ENCODE measurements at places on chromosomes 13 and 19. TPM values are rescaled to one million over a fixed set of nuclear protein-coding genes. Genes with fewer than 3 reads are reported as not detected.
A peak's percentile ranks its signal among the peaks of the same experiment; 100 is the strongest.

GRCh38 chr13:99356262-99357091 lies 49.3 kb upstream of the GPR183 start:
- peaks cover 10% of the 10 kb centered on the region for H3K36me3 ChIP-seq
- H3K27ac ChIP-seq = peak overlapping the region; percentile 96
- no peaks in the 10 kb centered on the region for H3K27me3 ChIP-seq
- peak overlapping the region; percentile 49 for H3K4me3 ChIP-seq
- DNase-seq = no peak

The SERTAD1 gene
- total RNA-seq = 14.8 TPM

The TMPRSS9 gene
- 0.15 TPM for total RNA-seq

GRCh38 chr19:35063940-35064818 lies 22.7 kb downstream of the HPN start:
- H3K27ac ChIP-seq = no peak overlapping the region
- H3K4me3 ChIP-seq = no peak overlapping the region
- DNase-seq = no peak
- H3K36me3 ChIP-seq = no peaks in the 10 kb centered on the region

GRCh38 chr13:35784286-35784951 lies 307.9 kb upstream of the MAB21L1 start:
- H3K27me3 ChIP-seq = no peaks in the 10 kb centered on the region
- no peak overlapping the region for H3K27ac ChIP-seq
- H3K4me1 ChIP-seq = no peaks in the 10 kb centered on the region
- H3K4me3 ChIP-seq = no peak overlapping the region
- DNase-seq = no peak
- no peaks in the 10 kb centered on the region for H3K36me3 ChIP-seq

GRCh38 chr19:43664018-43664417 lies 6.0 kb downstream of the PLAUR start:
- H3K27me3 ChIP-seq = no peaks in the 10 kb centered on the region
- peaks cover 19% of the 10 kb centered on the region for H3K36me3 ChIP-seq
- H3K4me3 ChIP-seq = no peak overlapping the region
- H3K27ac ChIP-seq = no peak overlapping the region
- peaks cover 14% of the 10 kb centered on the region for H3K4me1 ChIP-seq
- DNase-seq = no peak

The ZNF726 gene
- total RNA-seq = 0.67 TPM

- peaks cover 26% of the 10 kb centered on the region for H3K4me1 ChIP-seq
- H3K27me3 ChIP-seq = no peaks in the 10 kb centered on the region
- peaks cover 6% of the 10 kb centered on the region for H3K36me3 ChIP-seq
- peak within 1 kb of the TSS; percentile 98 for H3K27ac ChIP-seq
These were observed at the start of gene ATP7B for GRCh38 chr13:52010890-52011631. ATP7B (minus strand) TSS chr13:52011450; CDS start chr13:52011337, 113 bp downstream.

GRCh38 chr19:18274219-18274780 lies at the start of gene IQCN:
IQCN (minus strand) TSS chr19:18274452; CDS start chr19:18269478, 4,974 bp downstream.
- no peak for DNase-seq
- peaks cover 40% of the 10 kb centered on the region for H3K4me1 ChIP-seq
- no peaks in the 10 kb centered on the region for H3K27me3 ChIP-seq
- peak within 1 kb of the TSS; percentile 8 for H3K4me3 ChIP-seq

- peak overlapping the region; percentile 87 for H3K4me3 ChIP-seq
- no peaks in the 10 kb centered on the region for H3K27me3 ChIP-seq
- H3K27ac ChIP-seq = no peak overlapping the region
- no peak for DNase-seq
- no peaks in the 10 kb centered on the region for H3K36me3 ChIP-seq
These were observed 1.1 kb downstream of the TNFAIP8L1 start for GRCh38 chr19:4640247-4641000.

The SLC25A41 gene
- total RNA-seq = 0.20 TPM

GRCh38 chr19:4297901-4298809 lies 4.0 kb downstream of the TMIGD2 start:
- H3K4me1 ChIP-seq = no peaks in the 10 kb centered on the region
- no peak for DNase-seq
- no peak overlapping the region for H3K27ac ChIP-seq
- no peaks in the 10 kb centered on the region for H3K36me3 ChIP-seq
- H3K4me3 ChIP-seq = no peak overlapping the region

GRCh38 chr19:13803038-13803437 lies 7.8 kb downstream of the ZSWIM4 start:
- no peak overlapping the region for H3K27ac ChIP-seq
- no peak for DNase-seq
- H3K4me1 ChIP-seq = peaks cover 5% of the 10 kb centered on the region
- H3K4me3 ChIP-seq = no peak overlapping the region

The CDC16 gene
- total RNA-seq = 69.0 TPM

The WDR87 gene
- total RNA-seq = not detected

- H3K27ac ChIP-seq = peak overlapping the region; percentile 39
- H3K4me3 ChIP-seq = no peak overlapping the region
- no peak for DNase-seq
These were observed 6.0 kb upstream of the RASL11A start for GRCh38 chr13:27264648-27265047.

GRCh38 chr13:52925775-52926285 lies 77.4 kb upstream of the PCDH8 start:
- DNase-seq = no peak
- H3K27me3 ChIP-seq = peaks cover 10% of the 10 kb centered on the region
- H3K36me3 ChIP-seq = no peaks in the 10 kb centered on the region
- H3K4me1 ChIP-seq = no peaks in the 10 kb centered on the region

The KLK12 gene
- not detected for total RNA-seq

The IRS2 gene
- 25.8 TPM for total RNA-seq

DNA sequence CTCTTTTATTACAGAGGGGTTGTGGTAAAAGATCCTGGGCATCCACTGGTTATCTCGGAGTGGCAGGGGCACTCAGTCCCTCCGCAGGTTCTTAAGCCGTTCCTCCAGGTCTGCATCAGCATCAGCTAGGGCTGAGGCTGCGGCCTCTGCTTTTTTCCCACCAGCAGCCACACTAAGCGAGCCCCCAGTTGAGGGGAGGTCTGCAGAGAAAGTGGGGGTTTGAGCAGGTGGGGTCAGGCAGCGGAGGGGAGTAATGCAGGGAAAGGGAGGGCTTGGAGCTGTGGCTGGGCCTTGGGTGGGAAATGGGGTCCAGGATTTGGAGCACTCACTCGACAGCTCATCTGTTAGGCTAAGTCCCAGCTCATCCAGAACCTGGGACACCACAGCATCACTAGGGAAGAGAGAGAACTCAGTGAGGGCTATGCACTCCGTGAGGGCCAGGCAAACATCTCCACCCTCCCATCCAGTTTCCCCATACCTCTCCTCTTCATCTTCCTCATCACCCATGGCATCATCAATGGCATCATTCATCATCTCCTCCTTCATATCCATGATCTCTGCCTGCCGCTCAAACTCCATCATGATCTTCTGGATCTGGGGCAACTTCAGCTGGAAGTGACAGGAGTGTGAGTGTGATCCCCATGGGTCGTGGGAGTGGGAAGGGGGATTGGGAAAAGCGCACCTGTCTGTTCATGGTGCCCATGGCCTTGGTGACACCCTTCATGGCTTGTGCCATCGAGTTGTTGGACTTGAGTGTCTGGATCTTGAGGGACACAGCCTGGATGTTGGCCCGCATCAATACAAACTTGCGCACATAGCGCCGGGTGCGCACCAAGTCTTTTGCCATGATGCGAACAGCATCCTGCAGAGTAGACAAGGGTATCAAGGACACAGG lies 3.1 kb downstream of the CHMP2A start:
- no peak overlapping the region for H3K4me3 ChIP-seq
- H3K36me3 ChIP-seq = peaks cover 40% of the 10 kb centered on the region
- no peak for DNase-seq

The OVOL3 gene
- not detected for total RNA-seq

The ABCA7 gene
- 6.7 TPM for total RNA-seq

DNA sequence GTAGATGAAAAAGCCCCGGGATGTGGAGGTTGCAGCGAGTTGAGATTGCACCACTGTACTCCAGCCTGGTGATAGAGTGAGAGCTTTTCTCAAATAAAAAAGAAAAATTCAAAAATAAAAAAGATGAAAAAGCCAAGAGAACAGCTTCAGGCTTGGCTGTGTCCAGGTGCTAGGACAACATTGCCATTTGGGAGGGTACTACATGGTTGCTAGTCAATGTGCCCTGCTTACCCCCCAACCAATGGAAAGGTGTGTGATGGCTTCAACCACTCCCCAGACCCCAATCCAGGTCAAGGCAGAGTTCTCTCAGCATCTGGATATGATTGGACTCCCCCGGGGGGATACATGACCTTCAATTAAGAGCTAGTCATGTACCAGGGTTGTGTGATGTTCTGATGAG lies 2.3 kb upstream of the ANKLE1 start:
- no peak for DNase-seq
- no peaks in the 10 kb centered on the region for H3K27me3 ChIP-seq
- peaks cover 9% of the 10 kb centered on the region for H3K4me1 ChIP-seq
- no peak overlapping the region for H3K4me3 ChIP-seq
- H3K27ac ChIP-seq = no peak overlapping the region

The CACNG8 gene
- not detected for total RNA-seq

The SULT2A1 gene
- total RNA-seq = not detected

- H3K4me3 ChIP-seq = no peak overlapping the region
- no peak for DNase-seq
- no peaks in the 10 kb centered on the region for H3K4me1 ChIP-seq
- no peak overlapping the region for H3K27ac ChIP-seq
- peaks cover 8% of the 10 kb centered on the region for H3K36me3 ChIP-seq
- no peaks in the 10 kb centered on the region for H3K27me3 ChIP-seq
These were observed 186.2 kb downstream of the VWA8 start for GRCh38 chr13:41774605-41775218.

- peaks cover 27% of the 10 kb centered on the region for H3K4me1 ChIP-seq
- no peaks in the 10 kb centered on the region for H3K27me3 ChIP-seq
- H3K36me3 ChIP-seq = no peaks in the 10 kb centered on the region
- H3K27ac ChIP-seq = peak overlapping the region; percentile 89
- H3K4me3 ChIP-seq = peak overlapping the region; percentile 60
These were observed 2.5 kb downstream of the ATP5F1D start for GRCh38 chr19:1243768-1244692.

DNA sequence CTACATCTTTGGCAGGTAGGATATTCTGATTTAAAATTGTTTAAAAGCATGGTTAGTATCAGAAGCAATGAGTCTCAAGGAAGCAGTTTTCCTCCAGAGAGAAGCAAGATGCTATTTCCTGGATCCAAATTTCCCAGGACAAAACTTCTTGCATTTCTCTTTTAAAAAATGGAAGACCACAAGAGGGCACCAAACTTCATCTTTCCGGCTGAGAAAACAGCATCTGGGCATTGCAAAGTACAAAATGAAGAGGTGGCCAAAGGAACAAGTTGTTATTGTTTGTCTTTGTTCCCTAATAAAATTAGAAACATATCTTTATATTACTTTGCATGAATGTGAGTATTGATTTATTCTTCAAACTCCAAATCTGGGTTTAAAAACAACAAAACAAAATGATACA lies 60.0 kb upstream of the LRCH1 start:
- peaks cover 54% of the 10 kb centered on the region for H3K4me1 ChIP-seq
- H3K27me3 ChIP-seq = no peaks in the 10 kb centered on the region
- H3K27ac ChIP-seq = no peak overlapping the region
- DNase-seq = no peak
- H3K36me3 ChIP-seq = no peaks in the 10 kb centered on the region
- H3K4me3 ChIP-seq = no peak overlapping the region

The PSG11 gene
- not detected for total RNA-seq

- no peak overlapping the region for H3K27ac ChIP-seq
- no peak overlapping the region for H3K4me3 ChIP-seq
- peaks cover 4% of the 10 kb centered on the region for H3K36me3 ChIP-seq
- H3K27me3 ChIP-seq = peaks cover 58% of the 10 kb centered on the region
These were observed 1.7 kb downstream of the PCDH8 start for GRCh38 chr13:52846567-52847321.

All from chondrocyte (in vitro differentiated cells).